ENCODE measurements at places on chromosomes 13 and 19.

- DNase-seq = no peak
Observed at GRCh38 chr19:29687897-29688728, 22.9 kb downstream of the PLEKHF1 start.

DNA sequence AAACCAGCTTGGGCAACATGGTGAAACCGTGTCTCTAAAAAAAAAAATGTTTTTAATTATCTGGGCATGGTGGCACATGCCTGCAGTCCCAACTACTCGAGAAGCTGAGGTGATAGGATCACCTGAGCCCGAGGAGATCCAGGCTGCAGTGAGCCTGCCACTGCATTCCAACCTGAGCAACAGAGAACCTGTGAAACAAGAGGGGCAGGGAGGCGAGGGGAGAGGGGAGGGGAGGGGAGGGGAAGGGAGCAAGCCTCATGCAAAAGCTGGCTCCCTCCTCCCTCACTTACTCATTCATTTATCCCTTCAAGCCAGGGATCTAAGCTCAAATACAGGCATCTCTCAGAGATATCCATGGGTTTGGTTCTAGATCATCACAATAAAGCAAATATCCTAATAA is 8.9 kb downstream of the ATP7B start:
- no peak for DNase-seq

GRCh38 chr19:45142726-45143110 is 18.1 kb downstream of the NKPD1 start:
- DNase-seq = no peak

DNA sequence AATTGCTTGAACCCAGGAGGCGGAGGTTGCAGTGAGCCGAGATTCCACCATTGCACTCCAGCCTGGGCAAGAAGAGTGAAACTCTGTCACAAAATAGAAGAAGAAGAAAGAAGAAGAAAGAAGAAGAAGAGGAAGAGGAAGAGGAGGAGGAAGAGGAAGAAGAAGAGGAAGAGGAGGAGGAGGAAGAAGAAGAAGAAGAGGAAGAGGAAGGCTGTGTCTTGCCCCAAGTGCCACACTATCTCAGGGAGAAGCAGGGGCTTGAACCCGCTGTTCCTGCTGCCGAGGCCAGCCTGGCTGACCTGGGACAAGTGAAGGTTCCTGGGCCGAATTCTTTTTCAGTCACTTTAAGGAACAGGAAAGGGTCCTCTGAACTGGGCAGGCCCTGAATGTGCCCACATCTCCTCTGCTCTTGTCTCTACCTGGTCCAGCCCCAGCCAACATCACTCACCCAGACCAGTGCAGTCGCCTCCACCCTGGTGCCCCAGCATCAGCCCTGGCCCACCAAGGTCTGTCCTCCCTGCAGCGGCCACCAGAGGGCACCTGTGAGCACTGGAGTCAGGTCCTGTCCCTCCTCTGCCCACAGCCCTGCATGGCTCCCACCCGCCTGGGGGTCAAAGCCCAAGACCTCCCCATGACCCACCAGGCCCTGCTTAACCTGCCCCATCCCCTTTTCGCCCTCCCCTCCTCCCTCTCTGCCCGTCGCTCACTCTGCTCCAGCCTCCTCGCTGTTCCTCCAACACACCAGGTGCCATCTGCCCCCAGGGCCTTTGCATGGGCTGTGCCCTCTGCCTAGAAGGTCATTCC is 20.0 kb downstream of the TICAM1 start:
- peak; percentile 70 for DNase-seq

- DNase-seq = no peak
Observed at GRCh38 chr19:10935371-10936059, 6.9 kb downstream of the TIMM29 start.

DNA sequence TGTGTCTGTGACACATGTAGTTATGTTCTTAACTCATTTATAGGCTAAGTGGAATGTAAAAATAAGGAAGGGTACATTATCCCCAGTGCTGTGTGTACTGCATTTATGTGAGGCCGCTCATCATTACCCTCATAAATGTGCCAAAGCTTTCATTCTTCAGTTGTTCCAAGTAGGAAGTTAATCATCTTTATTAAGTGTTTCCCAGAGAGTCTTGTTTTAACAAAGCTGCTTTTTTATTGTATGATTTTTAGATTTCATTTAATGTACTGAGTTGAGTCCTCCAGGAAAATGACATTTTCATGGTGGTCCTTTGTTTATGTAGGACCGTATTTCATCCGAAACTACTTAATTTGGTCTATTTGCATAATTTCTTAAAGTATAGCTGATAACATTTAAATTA is 379.8 kb downstream of the DLEU7 start:
- no peak for DNase-seq

DNA sequence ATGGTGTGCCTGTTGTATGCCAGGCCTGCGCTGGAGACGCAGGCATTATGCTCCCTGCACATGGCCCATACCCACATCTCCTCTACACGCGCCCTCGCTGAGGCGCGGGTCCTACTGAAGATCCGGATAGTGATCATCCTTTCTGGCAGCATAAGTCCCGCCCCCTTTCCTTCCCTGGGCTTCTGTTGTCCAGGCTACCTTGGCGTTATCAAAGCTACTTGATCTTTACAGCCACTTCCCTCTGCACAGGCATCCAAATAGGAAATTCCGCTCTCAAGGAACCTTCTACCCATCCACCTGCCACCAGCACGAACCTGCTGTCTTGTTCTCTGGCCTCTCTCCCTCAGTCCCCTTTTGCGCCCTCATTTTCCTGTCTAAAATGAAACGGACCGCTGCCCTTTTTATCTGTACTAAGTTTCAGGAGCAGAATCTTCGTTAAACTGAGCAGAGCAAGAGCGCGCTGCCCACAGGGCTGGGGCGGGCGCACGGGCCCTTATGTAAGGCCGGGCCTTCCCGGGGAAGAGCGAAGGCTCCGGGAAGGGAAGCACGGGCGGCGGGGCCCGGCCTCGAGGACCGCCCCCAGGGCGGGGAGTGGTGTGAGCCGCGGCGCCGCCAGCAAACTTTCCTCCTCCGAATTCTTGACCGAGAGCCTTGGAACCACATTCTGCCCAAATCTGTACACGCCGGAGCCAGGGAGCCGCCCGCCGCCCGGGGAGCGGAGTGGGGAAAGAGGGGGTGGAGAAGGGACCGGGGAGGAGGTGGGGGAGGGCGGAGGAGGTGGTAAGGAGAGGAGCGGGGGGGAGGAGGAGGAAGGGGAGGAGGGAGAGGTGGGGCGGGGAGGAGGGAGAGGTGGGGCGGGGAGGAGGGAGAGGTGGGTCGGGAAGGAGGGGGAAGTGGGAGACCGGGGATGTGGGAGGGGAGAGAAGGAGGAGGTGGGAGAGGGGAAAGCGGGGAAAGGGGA is 920 bp upstream of the UBE2L5 start:
- no peak for DNase-seq

- no peak for DNase-seq
Observed at GRCh38 chr13:26442541-26442940, 114.9 kb upstream of the WASF3 start.

DNA sequence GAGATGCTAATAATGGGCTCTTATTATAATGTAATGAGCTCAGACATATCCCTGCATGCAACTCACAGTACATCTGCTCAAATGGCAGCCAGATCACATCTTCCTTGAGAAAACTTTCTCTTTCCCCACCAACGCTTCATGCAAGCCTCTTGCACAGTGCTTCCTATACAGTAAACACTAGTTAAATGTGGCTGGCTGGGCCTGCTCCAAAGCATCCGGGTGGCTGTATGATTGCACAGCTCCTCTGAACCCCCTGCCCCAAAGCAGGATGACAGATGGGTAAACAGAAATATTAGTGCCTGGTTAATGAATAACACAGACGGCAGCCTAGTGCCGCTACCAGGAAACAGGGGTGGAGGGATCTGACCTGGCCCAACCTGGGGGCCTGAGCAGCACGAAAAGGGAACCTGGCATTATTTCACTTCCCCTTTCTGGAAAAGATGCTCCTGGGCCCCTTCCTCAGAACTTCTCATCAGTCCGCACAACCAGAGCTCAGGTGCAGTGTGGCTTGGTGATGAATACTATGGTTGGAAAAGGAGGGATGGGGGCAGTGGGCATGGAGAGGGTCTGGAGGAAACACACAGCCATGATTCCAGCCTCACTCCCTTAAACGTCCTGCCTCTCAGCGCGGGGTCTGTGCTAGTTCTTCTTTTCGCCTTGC is 10.8 kb downstream of the FFAR2 start:
- no peak for DNase-seq

DNA sequence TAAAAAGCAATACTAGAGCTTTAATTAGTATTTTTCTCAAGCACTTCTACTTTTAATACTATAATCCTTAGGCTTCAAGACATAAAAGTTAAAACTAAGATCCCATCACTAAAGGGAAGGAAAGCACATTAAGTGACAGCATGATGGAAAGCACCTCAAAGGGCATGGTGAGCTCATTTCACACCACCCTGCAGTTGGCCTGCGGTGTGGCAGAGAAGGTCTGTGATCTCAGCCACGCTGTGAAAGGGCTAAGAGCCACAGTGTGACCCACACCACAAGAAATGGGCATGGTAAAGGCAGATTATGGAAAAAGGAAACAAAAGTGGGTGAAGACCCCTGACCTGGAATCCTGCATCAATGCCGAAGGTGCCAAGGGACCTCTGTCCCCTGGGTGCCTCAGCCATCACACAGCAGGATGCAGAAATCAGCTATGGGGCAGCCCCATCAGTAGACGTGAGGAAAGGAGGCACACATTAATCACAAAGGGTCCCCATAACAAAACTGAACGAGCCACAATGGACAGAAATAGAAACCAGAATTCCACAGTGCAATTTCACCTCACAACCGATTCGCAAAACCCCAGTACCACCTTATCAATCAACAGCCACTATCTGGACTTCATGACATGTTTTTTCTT is 33.6 kb downstream of the TUBGCP3 start:
- no peak for DNase-seq

- DNase-seq = no peak
Observed at GRCh38 chr19:12092956-12093355, 28.4 kb downstream of the ZNF844 start.

DNA sequence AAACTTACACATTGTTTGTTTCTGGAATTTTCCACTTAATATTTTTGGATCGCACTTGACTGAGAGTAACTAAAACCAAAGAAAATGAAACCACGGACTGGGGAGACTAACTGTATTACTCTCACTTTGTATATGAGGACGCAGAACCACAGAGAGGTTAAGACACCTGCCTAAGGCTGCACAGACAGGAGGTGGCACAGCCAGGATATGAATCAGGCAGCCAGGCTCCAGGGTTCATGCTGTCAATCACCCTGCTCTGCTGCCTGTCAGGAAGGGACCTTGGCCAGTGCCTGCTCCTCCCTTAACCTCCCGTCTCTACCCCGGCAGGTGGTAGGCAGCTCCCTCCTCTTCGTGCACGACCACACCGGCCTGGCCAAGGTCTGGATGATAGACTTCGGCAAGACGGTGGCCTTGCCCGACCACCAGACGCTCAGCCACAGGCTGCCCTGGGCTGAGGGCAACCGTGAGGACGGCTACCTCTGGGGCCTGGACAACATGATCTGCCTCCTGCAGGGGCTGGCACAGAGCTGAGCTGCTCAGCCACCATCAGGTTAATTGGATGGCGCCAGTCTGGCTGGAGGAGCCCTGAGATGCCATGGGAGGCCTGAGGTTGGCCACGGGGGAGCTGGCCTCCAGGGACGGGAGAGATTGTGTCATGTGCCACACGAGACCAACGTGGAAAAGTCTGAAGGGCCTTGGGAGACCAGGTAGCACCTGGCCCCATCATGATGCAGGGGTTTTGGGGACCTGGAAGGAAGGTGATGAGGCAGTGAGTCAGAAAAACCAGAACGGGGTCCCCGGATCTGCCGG is 11.0 kb downstream of the ACTMAP start:
- no peak for DNase-seq

DNA sequence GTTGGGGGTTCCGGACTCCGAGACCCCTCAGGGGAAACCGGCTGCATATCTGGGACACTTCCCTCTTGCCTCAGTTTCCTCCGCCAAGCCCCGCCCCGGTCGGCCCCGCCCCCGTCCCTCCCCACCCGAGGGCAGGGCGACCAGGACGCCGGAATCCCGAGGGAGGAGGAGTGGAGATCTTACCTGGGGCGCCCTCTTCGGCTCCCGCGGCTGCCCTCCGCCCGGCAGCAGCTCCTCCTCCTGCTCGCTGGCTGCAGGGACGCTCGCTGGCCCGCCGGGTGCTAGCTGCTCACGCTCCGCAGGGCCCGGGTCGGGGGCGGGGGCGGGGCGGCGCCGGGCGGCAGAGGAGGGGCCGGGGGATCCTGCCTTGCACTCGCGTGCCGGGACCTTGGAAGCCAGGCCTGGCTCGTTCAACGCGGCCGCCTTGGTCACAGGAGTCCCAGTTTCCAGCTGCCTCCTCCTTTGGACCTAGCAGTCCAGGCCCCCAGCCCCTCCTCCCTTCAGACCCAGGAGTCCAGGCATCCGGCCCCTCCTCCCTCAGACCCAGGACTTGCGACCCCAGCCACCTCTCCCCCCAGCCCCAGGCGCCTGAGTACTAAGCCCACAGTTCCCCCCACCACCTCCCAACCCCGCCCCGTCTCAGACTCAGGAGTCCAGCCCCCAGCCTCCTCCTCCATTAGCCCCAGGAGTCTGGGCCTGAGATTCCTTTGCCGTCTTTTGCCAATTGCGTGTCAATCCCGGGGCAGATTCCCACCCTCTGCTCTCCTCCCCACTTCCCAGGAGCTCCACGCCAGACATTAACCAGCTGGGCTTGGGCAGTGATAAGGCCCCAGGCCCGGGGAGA is at the start of gene NTF4:
NTF4 (minus strand) TSS at position 51 of the 844 bp plus-strand sequence. CDS start 2,821 bp downstream, outside the sequence.
- no peak for DNase-seq

- DNase-seq = no peak
Observed at GRCh38 chr13:50187352-50188029, 172.2 kb downstream of the KCNRG start.

- no peak for DNase-seq
Observed at GRCh38 chr19:7326105-7326877, 22.4 kb upstream of the ARHGEF18 start.

DNA sequence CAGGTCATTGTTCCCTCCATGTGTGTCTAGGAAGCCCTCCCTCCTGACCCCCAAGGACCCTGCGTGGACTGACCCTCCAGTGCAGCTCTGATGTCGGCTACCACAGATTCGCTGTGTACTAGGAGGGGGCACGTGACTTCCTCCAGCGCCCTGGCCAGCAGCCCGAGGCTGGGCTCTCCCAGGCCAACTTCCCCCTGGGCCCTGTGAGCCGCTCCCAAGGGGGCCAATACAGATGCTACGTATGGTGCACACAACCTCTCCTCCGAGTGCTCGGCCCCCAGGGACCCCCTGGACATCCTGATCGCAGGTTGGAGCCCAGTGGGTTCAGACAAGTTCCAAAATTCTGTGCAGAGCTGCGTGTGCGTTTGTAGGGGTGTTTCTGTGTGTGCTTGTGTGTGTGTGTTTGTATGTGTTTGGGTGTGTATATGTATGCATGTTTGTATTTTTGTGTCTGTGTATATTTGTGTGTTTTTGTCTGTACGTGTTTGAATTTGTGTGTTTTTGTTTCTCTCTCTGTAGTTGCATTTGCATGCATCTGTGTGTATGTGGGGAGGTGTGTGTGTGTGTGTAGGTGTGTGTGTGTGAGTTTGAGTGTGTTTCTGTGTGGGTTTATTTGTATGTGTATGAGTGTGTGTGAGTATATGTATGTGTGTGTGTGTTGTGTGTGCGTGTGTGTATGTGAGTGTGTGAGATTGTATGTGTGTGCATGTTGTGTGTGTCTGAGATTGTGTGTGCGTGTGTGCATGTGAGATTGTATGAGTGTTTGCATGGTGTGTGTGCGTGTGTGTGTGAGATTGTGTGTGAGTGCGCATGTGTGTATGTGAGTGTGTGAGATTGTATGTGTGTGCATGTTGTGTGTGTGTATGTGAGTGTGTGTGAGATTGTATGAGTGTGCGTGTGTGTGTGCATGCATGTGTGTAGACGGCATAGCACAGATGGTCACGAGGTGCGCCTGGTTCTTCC is 21.4 kb upstream of the LILRA2 start:
- no peak for DNase-seq

GRCh38 chr19:13104848-13105711 is 2.4 kb upstream of the LYL1 start:
- no peak for DNase-seq

GRCh38 chr19:50932018-50932689 is 20.7 kb downstream of the KLK5 start:
- no peak for DNase-seq
